ENCODE measurements at places on chromosomes 3 and 15.

GRCh38 chr15:60424006-60424405 is 26.2 kb upstream of the ANXA2 start:
- no peak for DNase-seq

DNA sequence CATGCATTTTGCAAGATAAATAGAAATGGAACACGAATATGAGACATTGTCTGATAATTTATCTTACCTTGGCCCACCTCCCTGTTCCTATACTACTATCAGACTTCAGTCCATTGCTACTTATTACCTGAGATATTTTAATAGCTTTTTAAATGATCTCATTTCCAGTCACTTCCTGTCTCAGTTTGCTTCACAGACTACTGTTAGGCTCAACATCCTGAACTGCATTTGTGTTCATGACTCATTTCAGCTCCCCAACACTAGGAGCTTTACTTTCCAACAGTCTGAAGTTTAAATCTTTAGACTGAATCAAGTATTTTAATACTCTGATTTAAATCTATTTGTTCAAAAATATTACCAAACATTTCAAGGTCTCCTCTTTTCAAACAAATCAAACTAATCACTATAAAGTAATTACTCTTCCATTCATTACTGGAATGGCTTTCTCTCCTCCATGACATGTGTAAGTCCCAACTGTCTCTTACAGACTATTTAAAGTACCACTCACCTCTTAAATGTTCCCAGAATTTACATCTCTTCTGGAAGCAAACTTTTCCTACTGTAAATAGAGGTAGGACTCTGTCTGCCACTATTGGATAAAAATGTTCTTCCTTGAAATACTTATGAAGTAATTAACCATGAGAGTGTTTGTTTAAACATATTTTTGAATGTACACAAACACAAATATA is 1277.6 kb downstream of the ZPLD1 start:
- DNase-seq = no peak

DNA sequence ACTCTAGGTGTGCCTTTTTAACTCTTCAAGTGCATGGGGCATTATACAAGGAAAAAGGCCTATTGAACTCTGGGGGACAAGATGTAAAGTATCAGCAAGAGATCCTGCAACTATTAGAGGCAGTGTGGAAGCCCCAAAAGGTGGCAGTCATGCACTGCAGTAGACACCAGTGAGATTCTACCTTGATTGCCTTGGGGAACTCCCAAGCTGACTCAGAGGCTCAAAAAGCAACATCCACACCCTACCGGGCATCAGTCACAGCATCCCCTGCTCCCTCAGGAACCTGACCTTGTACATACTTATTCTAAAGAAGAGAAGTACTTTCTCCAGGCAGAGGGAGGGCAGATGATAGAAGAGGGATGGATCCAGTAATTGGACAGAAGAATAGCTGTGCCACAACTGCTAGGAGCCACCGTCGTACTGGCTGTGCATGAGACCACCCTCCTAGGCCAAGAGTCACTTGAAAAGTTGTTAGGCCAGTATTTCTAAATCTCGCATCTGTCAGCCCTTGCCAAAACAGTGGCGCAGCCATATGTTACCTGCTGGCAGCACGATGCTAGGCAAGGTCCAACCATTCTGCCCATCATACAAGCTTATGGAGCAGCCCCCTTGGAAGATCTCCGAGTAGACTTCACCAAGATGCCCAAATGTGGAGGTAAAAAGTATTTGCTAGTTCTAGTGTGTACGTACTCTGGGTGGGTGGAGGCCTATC is 523.1 kb upstream of the FRG2C start:
- no peak for DNase-seq

DNA sequence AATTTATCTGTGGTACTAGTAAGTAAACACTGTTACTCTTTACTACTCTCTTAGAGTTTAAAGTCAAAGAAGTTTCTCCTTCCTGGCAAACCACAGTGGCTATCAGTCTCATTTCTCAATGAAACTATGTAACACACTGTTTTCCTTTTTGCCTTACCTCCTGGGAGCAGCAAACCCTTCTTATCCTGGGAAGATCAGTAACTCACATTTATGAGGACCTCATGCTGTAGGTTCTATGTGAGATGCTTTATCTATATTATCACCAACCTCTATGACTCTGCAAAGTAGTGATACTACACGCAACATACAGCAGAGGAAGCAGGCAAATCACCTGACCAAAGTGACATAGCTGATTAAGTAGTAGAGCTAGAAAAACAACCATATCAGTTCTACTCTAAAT is 35.3 kb downstream of the PBRM1 start:
- no peak for DNase-seq

DNA sequence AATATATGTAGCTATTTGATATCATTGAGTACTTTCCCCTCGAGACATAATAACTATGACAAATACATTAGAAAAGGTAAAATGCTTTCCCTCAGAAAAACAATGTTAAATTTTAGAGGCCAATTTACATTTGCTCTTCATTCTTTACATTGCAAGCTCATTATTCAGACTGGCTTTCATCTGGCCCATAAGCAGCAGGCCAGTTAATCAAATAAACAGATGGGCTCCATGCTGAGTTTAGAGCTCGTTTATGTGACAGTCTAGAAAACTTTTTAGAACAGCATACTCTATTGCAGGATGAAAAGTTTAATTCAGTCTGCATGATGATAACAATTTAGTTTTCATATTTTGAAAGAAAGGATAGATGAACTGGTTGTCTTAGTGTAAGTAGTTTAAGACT is 150.6 kb downstream of the DUT start:
- no peak for DNase-seq

GRCh38 chr15:99131441-99132023 is 26.7 kb downstream of the SYNM start:
- DNase-seq = no peak

DNA sequence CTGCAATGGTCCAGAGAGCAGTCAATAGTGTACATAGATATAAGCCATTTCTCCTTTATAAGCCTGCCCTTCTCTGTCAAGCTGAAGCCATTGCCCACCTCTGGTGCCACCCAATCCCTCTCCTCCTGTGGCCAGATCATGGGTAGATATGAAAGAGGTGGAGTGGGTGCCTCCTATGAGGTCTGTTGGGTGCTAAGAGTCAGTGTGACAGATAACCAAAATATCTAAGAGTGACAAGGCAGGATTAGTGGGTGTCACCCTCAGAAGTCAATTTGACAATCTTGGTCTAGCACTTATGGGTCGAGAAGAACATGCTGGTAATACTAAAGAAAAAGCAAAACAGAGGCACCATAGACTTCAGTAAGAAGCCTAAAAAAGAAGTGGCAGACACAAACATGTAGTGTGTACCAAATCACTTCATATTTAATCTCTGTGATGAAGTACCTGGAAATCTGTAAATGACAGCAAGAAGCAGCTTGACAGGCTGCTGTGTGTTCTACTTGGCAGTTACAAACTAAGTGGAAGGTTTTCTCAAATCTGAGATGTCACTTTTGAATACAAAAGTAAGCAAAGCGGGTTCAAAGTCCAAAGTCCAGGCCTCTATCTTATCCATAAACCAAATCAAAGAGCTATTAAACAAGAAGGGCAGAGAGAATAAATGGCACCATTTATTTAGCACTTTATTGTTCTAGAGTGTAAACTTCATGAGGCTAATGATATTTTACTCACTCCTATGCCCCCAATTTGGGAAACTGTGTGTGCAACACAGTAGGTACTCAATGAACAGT is 118.9 kb upstream of the EOMES start:
- no peak for DNase-seq

DNA sequence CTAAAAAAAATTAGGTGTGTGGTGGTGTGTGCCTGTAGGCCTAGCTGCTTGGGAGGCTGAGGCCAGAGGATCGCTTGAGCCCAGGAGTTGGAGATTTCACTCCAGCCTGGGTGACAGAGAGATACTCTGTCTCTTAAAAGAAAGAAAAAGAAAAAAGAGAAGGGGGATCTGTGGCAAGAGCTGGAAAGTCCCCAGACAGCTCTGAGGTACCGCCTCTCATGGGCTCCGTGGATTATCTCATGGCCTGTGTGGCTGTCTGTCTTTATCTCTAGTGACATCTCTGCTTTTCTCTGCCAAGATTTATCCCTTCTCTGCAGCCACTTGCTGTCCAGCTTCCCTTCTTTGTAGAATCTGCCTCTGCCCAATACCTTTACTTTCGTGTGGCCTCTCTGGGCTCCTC is 5.7 kb downstream of the EXOSC7 start:
- no peak for DNase-seq

- no peak for DNase-seq
These were observed 16.7 kb upstream of the BFSP2 start for GRCh38 chr3:133383175-133383574.

All from Jurkat, Clone E6-1 (cell line).